NCI-H69 (cell line): ENCODE measurements at places on chromosomes 3 and 15.

- no peak for DNase-seq
These were observed 229.0 kb upstream of the C2CD4B start for GRCh38 chr15:62394079-62394478.

GRCh38 chr3:147304756-147305155 lies 101.6 kb downstream of the ZIC4 start:
- DNase-seq: no peak

- no peak for DNase-seq
These were observed 202.7 kb upstream of the KBTBD8 start for GRCh38 chr3:66795365-66795764.

DNA sequence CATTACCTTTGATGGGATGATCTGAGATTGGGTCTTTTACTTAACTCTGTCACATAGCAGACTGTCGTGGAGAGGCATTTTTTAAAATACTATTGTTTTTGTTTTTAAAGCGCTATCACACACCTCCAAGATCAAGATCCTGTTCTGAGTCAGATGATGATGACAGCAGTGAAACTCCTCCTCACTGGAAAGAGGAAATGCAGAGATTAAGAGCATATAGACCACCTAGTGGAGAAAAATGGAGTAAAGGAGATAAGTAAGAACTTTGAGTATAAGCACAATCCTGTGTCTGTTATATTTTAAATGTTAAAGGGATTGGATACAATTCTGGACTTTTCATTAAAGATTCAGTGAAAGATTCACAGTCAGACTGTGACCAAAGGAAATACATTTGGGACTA lies 18.4 kb upstream of the ZBTB47 start:
- DNase-seq: no peak

DNA sequence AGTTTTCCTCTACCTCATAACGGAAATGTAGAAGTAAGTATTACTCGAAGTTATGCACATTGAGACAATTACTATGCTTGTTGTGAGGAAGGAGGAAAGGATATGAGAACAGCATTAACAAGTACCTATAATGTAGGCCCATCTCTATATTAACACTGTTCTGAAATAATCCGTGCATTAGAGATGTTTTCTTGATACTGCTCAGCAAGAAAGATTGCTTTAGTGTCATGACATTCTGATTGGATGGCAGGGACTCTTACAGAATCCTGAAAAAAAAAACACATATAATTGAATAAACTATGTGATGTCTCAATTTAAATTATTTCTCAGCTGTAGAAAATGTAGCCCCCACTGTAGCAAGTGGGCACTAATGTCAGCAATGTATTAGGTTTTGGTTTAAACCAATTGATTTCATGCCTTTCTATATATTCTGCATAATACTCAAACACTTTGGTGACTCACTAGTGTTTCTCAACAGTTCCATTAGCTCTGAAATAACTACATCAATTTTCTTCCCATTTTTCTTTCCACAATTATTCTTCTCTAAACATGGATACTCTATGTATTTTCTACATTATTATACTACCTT lies 598.3 kb upstream of the BCHE start:
- DNase-seq: no peak

- no peak for DNase-seq
These were observed 20.2 kb downstream of the SEMA6D start for GRCh38 chr15:47737477-47737876.

DNA sequence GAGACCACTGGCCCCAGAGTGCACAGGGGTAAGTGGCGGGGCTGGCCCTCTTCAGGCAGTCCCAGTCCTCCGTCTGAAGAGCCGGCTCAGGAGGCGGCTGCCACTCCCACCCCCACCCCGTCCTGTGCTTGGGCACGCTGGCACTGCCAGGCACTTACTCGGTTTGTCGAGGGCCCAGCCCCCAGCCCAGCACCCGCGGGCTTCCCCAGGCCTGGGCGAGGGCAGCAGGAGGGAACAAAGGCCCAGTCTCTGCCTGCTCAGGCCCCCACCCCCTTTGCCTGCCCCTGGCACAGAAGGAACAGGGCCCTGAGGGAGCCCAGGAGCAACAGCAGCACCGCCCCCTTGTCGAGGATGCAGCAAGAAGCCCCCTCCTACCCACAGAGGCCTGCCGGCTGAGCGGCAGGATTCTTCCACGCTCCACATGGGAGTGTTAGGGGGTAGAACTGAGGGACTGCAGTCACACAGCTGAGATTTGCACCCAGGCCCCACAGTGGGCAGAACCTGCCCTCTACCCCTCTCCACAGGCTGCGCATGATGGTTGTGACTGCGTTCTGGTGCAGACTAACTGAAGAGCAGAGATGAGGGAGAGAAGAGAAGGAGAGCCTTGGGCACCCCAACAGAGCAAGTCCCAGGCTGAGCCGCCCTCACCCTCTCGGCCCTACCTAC lies 8.9 kb downstream of the DUSP7 start:
- no peak for DNase-seq
